ENCODE measurements at places on chromosomes 6 and 20.

DNA sequence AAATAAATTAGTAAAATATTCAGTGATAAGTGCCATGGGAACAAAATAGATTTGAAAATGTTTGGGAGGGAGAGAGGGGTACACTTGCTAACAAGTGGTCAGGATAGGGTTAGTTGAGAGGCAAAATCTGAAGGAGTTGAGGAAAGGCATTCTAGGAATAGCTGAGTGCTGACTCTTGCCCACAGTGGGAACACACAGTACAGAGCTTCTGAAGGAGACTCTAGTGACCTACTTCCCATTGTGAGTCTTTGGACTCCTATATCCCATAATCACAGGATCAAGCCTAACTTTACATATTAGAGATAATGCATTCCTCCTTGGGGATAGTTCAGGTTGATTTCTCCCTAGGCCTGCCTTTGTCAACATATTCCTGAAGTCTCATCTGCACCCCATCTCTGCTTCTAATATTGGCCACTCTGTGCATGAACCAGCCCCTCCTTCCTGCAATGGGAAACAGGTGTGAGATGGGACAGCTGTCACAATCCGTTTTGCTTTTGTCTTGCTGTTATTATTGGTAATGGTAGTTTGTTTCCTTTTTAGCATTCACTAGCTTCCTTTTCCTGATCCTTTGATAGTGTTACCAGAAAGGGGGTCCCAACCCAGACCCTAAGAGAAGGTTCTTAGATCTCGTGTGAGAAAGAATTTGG lies 2.6 kb upstream of the TRIM38 start:
- DNase-seq: no peak

- DNase-seq: no peak
Observed at GRCh38 chr6:83199863-83200225, 6.7 kb downstream of the RWDD2A start.

- no peak for DNase-seq
Observed at GRCh38 chr6:14625173-14625895, 507.8 kb downstream of the CD83 start.

GRCh38 chr20:51446656-51447055 lies 95.9 kb downstream of the NFATC2 start:
- DNase-seq: no peak

- no peak for DNase-seq
Observed at GRCh38 chr6:128882560-128882959, 378 bp upstream of the LAMA2 start.

DNA sequence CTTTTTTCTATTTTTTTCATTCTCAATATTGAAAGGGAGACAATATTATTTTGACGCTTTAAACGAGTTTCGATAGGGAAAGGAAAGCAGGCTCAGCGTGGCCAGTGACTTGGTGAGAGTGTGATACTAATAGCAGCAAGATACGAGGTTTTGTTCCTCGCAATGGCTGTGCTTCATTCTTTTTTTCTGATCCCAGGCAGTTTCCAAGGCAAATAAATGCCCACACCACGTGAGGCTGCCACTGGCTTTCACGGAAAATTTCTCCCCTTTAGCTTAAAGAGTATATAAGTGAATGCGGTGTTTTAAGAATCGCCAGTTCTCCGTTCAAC lies 196.4 kb upstream of the ZNF184 start:
- no peak for DNase-seq

GRCh38 chr6:924661-925060 lies 231.7 kb upstream of the EXOC2 start:
- DNase-seq: no peak

DNA sequence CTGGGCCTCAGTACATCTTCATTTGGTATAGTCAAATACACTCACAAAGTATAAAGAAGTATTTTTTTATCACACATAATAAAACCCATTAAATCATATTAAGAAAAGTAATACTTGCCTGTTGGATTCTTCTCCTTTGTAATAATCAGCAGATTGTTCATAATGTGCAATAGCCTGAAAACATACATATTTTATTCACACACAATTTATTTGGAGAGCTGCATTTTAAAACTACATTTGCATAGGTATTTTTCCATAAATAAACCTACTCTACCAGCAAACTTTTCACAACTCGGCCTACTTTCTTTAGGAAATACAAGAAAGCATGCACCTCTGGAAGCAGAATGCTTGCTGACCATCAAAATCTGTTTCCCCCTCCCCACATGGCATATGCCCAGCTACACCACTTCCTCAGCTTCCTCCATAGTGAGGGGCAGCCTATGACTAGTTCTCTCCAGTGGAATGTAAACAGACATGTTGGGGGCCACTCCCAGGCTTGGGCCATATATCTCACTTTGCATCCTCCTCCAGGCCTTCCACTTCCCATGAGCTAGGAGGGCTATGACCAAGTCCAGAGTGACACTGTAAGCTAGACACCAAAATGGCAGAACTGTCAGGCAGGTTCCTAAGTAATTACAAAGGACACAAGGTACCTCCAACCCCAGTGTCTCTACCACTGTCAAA lies 28.3 kb downstream of the GZF1 start:
- DNase-seq: no peak

- DNase-seq: no peak
Observed at GRCh38 chr20:37316775-37317170, 27.3 kb downstream of the MANBAL start.

- DNase-seq: no peak
Observed at GRCh38 chr20:19552221-19553180, 205.6 kb upstream of the RIN2 start.

- no peak for DNase-seq
Observed at GRCh38 chr6:88296694-88297093, 130.5 kb upstream of the CNR1 start.

GRCh38 chr20:38301309-38301708 lies 2.6 kb upstream of the BPI start:
- no peak for DNase-seq

DNA sequence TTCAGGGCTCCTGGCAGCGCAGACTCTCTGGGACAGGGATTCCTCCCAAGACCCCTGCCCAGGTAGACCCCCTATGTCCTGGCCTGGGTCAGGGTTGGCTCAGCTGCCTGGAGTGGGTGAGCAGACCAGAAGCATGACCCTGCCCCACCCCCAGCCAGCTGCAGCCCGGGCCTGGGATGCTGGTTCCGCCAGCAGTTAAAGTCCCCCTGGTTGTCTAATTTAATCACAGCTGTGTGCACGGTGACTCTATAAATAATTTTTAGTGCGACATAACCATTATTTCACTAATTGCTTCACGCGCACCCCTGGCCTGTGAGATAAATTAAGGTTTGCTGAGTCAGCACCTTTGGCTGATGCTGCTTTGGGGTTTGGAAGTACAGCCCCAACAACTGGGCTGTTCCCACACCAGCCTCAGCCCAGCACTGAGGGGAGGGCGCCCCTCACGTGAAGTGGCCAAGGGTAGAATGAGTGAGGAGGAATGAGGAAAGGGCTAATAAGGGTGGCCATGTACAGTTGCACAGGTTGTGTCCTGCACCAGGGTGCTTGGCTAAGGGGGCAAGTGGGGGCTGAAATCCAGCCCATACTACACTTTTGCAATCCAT lies 26.1 kb upstream of the CDH22 start:
- DNase-seq: no peak

DNA sequence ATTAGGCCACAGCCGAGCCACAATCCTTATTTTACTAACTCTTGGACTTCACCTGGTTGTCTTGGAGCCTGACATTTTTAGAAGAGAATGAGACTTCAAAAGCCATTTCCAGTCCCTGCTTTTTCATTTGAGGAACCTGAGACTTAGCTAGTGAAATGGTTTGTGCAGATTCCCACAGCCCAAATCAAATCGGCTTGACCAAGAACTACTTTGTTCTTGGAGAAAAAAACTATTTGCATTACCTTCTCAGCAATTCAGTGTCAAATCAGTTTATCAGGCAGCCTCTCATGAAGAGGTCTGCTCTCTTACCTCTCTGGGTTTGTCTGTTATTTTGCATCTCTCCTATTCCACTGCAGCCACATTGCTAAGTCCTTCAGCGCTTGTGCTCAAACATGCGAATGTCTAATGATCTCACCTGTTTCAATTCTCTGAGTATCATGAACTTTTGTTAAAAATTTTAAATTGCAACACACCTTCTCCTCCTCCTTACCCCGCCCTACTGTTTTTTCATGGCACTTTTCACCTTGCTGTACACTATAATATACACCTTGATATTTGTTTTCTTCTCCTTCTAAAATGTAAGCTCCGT lies 573 bp upstream of the IFNGR1 start:
- DNase-seq: no peak

DNA sequence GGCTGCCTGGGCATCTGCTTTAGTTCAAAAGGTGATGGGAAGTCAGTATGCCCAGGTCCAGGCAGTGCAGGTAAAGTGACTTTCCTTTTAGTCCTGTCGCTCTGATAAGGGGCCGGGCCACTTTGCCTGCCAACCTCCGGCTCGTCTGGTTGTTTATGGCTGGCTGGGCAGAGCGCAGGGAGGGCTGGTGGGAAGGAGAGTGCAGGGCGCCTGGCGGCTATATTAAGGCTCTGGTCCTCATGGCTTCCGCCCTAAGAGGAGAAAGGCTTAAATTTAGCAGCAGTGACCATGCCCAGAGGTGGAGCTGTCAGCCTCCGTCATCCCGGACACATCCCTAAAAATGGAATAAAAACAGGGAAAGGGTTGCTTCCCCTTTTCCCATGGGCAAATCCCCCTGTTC lies 14.6 kb downstream of the GATA5 start:
- no peak for DNase-seq

GRCh38 chr20:32160341-32160740 lies 47.2 kb downstream of the PLAGL2 start:
- no peak for DNase-seq

- no peak for DNase-seq
Observed at GRCh38 chr6:49072146-49072545, 390.9 kb downstream of the MMUT start.

DNA sequence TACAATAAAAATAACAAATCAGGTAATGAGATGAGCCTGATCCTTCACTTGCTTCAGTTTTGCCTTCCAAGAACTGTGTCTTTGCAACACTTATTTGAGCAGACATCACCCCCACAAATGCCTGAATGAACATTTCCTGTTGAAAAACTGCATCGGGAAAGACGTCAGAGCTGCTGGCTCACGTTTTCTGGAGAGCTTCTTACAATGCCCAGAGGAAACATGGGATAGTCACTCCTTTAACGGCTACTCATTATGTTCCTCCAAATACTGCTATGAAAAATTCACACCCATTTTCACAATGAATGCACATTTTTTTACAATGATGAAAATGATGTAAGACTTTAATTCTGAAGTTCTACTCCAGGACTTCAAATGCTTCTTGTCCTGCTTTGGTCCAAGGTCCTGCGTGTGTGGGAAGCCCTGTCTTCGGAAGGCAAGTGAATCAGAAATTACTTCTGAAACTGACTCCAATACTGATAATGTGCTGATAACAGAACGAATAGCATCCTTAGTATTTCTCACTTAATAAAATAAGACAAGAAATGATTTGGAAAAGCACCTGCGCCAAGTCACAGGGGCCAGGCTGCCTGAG lies 238.0 kb downstream of the ANKRD60 start:
- no peak for DNase-seq

DNA sequence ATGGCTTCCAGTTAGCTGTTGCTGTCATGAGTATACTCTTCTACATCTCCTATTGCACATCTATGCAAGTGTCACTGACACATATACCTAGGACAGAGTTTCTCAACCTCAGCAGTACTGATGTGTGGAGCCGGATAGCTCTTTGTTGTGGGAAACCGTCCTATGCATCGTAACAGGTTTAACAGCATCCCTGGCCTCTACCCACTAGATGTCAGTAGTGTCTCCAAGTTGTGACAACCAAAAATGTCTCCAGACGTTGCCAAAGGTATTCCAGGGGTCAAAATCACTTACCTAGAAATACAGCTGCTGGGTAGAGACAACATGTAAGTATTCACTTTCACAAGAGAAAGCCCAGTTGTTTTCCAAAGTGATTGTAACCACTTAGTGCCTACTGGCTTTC lies 637.6 kb downstream of the RNF144B start:
- DNase-seq: no peak

- DNase-seq: no peak
Observed at GRCh38 chr6:79894939-79895338, 52.4 kb downstream of the ELOVL4 start.

GRCh38 chr6:136920216-136920615 lies 1.9 kb upstream of the SLC35D3 start:
- no peak for DNase-seq

- no peak for DNase-seq
Observed at GRCh38 chr20:51386586-51386985, 155.9 kb downstream of the NFATC2 start.

DNA sequence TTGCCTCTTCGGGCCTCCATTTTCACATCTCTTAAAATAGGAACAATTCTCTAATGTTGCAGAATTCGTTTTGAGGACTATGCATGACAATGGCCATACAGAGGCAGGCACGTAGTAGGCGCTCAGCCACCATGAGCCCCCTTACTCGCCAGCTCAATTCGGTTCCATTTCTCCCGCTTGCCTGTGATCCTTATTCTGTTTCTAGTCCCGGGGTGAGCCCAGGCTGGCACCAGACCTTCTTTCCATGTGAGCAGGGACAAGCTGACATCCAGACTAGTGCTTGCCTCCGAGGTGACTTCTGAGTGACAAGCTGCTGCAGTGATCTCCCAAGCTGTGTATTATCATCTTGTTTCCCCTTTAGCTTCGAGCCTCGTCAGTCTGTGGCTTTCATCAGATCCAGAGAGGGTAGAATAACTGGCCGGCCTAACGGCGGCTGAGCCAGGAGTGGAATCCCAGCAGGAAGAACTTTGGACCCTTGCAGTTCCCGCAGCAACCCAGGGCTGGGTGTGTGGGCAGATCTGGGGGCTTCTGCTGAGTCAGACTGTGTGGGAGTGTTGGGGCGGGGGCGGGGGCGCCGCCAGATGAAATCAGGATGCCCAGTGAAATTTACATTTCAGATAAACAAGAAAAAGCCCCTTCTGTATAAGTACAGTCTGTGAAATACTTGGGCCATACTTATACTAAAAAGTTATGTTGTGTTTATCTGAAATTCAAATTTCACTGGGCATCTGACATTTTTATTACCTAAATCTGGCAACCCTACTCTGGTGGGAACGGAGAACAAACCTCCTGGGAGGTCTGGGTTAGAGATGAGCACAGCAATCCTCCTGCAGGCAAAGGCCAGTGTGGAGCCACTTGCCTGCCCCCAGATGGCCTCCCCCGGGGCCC lies 10.9 kb downstream of the BANF2 start:
- DNase-seq: no peak

DNA sequence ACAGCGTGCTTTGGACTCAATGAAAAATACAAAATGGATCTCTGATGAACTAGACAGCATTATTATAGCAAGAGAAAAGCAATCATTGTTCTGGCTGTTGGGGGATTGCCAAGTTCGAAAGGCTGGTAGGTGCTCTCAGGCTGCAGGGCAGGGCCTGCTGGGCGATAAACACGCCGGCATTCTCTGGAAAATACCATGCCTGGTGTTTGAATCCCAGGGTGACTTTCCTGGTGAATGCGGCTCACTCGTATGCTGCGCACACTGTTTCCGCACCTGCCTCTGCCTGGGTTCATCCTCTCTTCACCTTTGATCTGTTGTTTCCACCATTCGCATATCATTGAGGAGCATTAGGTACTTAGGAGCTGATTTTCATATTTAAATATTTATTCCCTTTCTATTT lies 37.4 kb downstream of the GCNT2 start:
- no peak for DNase-seq

GRCh38 chr6:70753870-70754380 lies 86.2 kb downstream of the SMAP1 start:
- no peak for DNase-seq

GRCh38 chr6:117329926-117330325 lies 64.6 kb downstream of the VGLL2 start:
- DNase-seq: no peak
